ENCODE measurements at places on chromosomes 13 and 19. TPM values are rescaled to one million over a fixed set of nuclear protein-coding genes. Genes with fewer than 3 reads are reported as not detected.

The FLT3LG gene
- polyA plus RNA-seq: 3.4 TPM

GRCh38 chr19:30309176-30309575 lies 63.0 kb upstream of the ZNF536 start:
- DNase-seq: no peak

DNA sequence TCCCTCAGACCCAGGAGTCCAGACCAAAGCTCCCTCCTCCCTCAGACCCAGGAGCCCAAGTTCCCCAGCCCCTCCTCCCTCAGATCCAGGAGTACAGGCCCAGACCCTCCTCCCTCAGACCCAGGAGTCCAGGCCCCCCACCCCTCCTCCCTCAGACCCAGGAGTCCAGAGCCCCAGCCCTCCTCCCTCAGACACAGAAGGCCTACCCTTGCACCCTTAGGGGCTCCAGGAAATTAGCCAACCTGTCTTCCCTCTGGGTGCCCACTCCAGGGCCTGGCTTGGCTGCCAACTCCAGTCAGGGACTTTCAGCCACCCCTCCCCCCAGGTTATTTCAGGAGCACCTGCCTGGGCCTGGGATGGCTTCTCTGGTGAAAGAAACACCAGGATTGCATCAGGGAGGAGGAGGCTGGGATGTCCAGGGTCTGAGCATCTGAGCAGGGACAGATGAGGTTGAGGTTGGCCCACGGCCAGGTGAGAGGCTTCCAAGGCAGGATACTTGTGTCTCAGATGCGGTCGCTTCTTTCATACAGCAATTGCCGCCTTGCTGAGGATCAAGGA lies at the start of gene FGF21:
Gene FGF21 (plus strand): TSS at position 441 of the 558 bp plus-strand sequence. CDS start 713 bp downstream, outside the sequence.
- DNase-seq: no peak

DNA sequence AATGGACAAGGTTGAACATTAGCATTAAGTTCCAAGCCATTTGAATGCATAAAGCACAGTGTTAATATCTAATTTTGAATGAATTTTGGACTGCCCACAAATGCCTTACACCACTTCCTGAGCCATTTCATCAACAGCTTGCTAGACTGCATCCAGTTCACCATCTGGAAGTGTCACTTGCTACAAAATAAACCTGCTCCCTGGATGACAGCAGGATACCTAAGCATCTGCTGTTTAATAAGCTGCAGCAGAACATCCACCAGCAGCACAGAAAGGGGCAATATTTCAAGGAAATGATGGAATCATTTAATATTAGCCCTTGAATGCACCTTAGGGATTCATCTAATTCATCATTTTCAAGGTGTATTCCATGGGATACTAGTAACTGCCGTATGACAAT lies 76.6 kb upstream of the PCDH9 start:
- no peak for DNase-seq

The PPM1N gene
- polyA plus RNA-seq: 0.71 TPM

The IGFL2 gene
- not detected for polyA plus RNA-seq

- DNase-seq: no peak
Measured at GRCh38 chr19:2371656-2372055, 11.6 kb downstream of the TMPRSS9 start.

GRCh38 chr13:94667190-94667589 lies 45.2 kb downstream of the SOX21 start:
- no peak for DNase-seq

DNA sequence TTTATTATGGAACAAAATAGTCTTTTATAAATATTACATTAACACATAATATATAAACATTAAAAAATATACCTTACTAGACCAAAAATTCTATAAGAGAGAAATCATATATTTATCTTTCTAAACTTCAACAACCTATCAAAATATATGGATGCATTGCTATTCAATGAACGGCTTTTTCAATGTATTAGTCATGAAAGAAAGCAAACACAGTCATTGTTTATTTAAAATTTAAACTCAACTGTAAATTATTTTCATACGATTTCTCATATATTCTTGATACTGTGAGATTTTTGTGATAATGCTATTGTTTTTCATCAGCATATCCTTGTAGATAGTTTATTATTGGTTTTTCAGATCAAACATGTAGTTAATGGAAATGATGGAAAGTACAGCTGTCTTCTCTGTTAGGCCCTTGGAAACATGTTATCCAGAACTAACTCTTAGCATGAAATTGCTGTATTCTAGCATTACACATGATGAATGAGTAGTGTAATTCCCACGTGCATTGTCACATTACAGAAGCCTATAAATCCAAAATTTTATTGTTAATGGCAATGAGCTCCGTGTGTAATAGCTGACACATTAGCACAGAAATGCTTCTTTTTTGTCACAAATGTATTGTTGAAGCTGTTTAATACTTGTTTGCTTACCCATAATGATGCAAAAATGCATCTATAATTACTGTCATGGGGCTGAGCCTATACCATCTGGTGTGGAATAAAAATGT lies 1639.9 kb downstream of the SLITRK5 start:
- no peak for DNase-seq

The RFPL4A gene
- polyA plus RNA-seq: not detected

DNA sequence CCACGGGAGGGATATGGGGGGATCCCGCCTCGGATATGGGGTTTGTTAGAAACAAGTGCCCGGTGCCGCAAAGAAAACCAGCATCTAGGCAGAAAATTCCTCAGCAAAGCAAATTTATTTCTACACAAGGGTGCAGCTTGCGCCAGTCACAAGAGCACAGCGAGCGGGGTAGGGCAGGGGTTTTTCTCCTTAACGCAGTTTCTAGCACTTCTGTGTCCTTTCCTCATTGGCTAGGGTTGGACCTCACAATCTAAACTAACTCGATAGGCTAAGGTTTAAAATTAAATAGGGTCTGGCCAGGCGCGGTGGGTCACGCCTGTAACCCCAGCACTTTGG lies 595 bp downstream of the ZNF440 start:
- DNase-seq: no peak

GRCh38 chr13:44230071-44230470 lies 143.6 kb upstream of the SERP2 start:
- no peak for DNase-seq

GRCh38 chr13:76860706-76861105 lies 25.5 kb downstream of the KCTD12 start:
- no peak for DNase-seq

The ZNF253 gene
- polyA plus RNA-seq: 30.7 TPM

The ZNF100 gene
- polyA plus RNA-seq: 22.3 TPM

The ZNF729 gene
- 0.55 TPM for polyA plus RNA-seq

- DNase-seq: no peak
Measured at GRCh38 chr19:9917321-9917720, 19.0 kb downstream of the OLFM2 start.

The DOCK6 gene
- polyA plus RNA-seq: 29.6 TPM

- no peak for DNase-seq
Measured at GRCh38 chr13:36362914-36363313, 16.7 kb upstream of the SPART start.

The TEX26 gene
- polyA plus RNA-seq: 0.31 TPM

The CASP14 gene
- polyA plus RNA-seq: not detected

GRCh38 chr13:59452189-59452890 lies 711.4 kb downstream of the DIAPH3 start:
- no peak for DNase-seq

DNA sequence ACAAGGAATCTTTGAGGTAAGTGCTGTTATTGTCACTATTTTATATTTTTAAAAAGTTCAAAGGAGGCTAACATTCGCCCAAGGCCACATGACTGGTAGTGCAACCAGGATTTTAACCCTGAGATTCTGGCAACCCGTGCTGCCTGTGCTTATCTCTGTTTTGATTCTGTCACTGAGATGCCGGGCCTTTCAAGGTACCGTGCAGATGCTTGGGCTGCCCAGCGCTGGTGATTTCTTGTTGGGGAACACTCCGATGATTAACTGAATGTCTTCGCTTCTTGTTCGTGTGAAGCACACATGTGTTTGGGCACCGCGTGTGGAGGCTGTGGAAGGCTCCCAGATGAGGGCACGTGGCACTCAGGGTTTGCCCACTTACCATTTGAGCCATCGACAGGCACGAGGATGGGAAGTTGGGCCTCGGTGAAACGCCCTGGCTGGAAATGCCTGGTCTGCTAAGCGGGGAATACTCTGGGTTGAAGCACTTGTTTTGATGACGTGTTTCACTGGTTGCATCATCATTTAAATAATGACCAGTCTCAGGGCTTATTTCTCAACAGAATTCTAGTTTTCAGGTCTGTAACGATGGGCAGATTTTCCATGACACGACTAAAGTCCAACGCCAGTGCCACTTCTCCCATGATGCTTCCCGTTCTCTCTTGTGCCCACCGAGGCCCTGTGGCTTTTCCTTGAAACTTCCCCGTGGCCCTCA lies 392.7 kb downstream of the FGF9 start:
- DNase-seq: no peak

DNA sequence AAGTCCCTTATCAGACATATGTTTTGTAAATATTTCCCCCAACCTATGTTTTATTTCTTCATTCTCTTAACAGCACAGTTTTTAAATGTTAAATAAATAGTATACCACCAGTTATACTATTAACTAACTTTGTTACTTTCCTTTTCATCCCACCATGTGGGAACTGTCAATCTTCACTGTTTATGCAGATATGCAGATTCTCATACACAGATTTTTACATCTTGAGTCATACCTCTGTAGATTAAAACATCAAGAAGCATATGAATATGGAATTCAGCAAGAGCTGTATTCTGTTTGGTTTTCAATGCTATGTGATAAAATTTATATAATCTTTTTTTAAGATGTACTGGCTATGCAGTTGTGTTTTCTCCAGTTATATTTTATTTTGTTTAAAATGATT lies 566.3 kb downstream of the LIG4 start:
- DNase-seq: no peak

- no peak for DNase-seq
Measured at GRCh38 chr13:110726726-110727125, 13.2 kb downstream of the ING1 start.

GRCh38 chr19:18595475-18595874 lies 6.9 kb downstream of the REX1BD start:
- DNase-seq: no peak
